Pancreas (tissue), 10 donors: ENCODE measurements at places on chromosomes 7 and 10. TPM values are rescaled to one million over a fixed set of nuclear protein-coding genes. Genes with fewer than 3 reads are reported as not detected.

CDC14C gene
- total RNA-seq = not detected

MSMB gene
- not detected for total RNA-seq

PVRIG gene
- not detected for total RNA-seq

RGS10 gene
- total RNA-seq = 0.79 TPM

TUBB8 gene
- not detected for total RNA-seq

MKI67 gene
- total RNA-seq = under 0.01 TPM

SFTPA1 gene
- 0.28 TPM for total RNA-seq

WEE2 gene
- not detected for total RNA-seq

FAM180A gene
- total RNA-seq = 0.15 TPM

ABCB4 gene
- 0.28 TPM for total RNA-seq

ACTL6B gene
- 0.59 TPM for total RNA-seq

- DNase-seq = no peak
- H3K36me3 ChIP-seq = no peaks in the 10 kb centered on the region
- no peak overlapping the region for H3K4me3 ChIP-seq
- H3K27ac ChIP-seq = no peak overlapping the region
- no peaks in the 10 kb centered on the region for H3K4me1 ChIP-seq
These were observed 21.8 kb upstream of the HIBADH start for GRCh38 chr7:27684491-27684890.

GRCh38 chr10:24114556-24114955 lies 94.4 kb upstream of the KIAA1217 start:
- H3K4me1 ChIP-seq = no peaks in the 10 kb centered on the region
- H3K27ac ChIP-seq = no peak overlapping the region
- H3K27me3 ChIP-seq = no peaks in the 10 kb centered on the region
- no peak overlapping the region for H3K4me3 ChIP-seq
- no peaks in the 10 kb centered on the region for H3K36me3 ChIP-seq

- no peaks in the 10 kb centered on the region for H3K27me3 ChIP-seq
- H3K4me3 ChIP-seq = no peak overlapping the region
- no peak overlapping the region for H3K27ac ChIP-seq
- no peaks in the 10 kb centered on the region for H3K36me3 ChIP-seq
- H3K4me1 ChIP-seq = no peaks in the 10 kb centered on the region
These were observed 120.0 kb downstream of the CRPPA start for GRCh38 chr7:16301291-16301690.

- H3K36me3 ChIP-seq = no peaks in the 10 kb centered on the region
- no peak overlapping the region for H3K4me3 ChIP-seq
- no peaks in the 10 kb centered on the region for H3K4me1 ChIP-seq
- DNase-seq = no peak
- no peak overlapping the region for H3K27ac ChIP-seq
These were observed 254.5 kb downstream of the AHR start for GRCh38 chr7:17552952-17553351.

GRCh38 chr7:69749372-69749979 lies 151.2 kb downstream of the AUTS2 start:
- no peak overlapping the region for H3K27ac ChIP-seq
- no peaks in the 10 kb centered on the region for H3K36me3 ChIP-seq
- H3K4me3 ChIP-seq = no peak overlapping the region
- H3K4me1 ChIP-seq = no peaks in the 10 kb centered on the region
- no peaks in the 10 kb centered on the region for H3K27me3 ChIP-seq
- DNase-seq = no peak

DNA sequence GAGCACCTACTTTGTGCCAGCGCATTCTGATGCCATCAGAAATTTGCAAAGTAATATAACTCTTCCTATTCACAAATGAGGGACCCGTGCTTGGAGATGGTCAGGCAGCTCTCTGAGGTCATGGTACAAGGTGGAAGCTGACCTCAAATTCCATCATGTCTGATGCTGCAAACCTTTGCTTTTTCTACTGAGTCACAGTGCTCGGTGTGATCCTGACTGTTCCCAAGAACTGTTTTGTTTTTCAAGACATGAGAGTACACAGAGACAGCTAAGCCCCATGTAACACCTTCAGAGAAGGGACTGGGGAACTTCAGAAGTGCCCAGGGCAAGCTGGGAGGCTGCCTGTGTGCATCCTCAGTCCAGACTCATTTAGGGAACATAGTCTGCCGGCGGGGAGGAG lies 111.3 kb downstream of the FRMD4A start:
- no peaks in the 10 kb centered on the region for H3K36me3 ChIP-seq
- H3K4me3 ChIP-seq = no peak overlapping the region
- no peaks in the 10 kb centered on the region for H3K27me3 ChIP-seq
- no peak overlapping the region for H3K27ac ChIP-seq
- no peaks in the 10 kb centered on the region for H3K4me1 ChIP-seq

DNA sequence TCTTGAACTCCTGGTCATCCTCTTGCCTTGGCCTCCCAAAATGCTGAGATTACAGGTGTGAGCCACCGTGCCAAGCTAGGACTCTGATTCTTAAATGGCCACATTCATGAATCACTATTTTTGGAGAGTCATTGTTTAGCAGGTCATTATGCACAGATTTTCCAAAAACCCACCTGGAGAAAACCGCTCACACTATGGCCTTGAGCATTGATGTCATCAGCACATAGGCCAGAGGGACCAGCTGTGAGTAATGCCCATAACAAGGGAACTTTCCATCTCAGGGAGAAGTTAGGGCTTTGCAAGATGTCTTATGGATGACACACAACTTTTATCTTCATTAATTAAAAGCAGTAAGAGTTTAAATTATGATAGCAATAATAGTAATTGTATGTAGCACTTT lies 86.4 kb upstream of the KIF5B start:
- no peaks in the 10 kb centered on the region for H3K36me3 ChIP-seq
- H3K4me3 ChIP-seq = no peak overlapping the region
- H3K27ac ChIP-seq = no peak overlapping the region
- H3K4me1 ChIP-seq = peaks cover 9% of the 10 kb centered on the region

GRCh38 chr10:34729619-34730018 lies 85.5 kb downstream of the PARD3 start:
- peaks cover 34% of the 10 kb centered on the region for H3K4me1 ChIP-seq
- H3K36me3 ChIP-seq = no peaks in the 10 kb centered on the region

DNA sequence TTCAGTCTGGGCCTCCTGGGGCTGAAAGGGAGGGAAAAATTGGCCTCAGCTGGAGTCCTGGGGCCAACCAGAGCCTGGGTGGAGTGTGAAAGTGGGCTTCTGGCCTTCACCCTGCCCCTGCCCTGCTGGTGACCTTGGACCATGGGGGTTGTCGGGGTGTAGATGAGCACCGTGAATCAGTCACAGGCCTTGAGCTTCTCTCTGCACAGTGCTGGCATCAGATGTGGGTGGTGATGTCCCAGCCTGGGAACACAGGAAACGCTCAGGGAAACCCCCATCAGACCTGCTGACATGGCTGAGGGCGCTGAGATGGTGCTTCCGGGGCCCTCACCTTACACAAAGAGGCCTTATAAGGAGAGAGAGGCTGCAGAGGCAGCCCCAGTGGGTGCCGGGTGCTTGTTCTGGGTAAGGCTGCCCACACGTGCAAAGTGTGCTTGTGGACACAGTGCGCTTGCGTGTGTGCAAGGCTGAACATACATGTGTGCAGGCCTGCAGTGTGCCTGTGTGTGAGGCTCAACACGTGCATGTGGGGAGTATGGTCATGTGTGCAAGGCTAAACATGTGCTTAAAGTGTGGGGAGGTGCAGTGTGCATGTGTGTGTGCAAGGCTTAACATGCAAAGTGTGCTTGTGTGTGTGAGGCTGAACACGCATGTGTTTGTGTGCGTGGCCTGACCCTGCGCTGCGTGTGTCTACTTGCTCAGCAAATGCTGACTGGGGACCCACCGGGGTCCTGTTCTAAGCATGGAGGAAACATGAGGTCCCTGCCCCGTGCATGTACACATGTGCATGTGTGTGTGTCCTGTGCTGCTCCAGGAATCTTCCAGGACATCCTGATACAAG lies 6.5 kb downstream of the ARPC1B start:
- no peak overlapping the region for H3K4me3 ChIP-seq
- no peak for DNase-seq
- H3K27ac ChIP-seq = peak overlapping the region; percentile 12
- no peaks in the 10 kb centered on the region for H3K27me3 ChIP-seq
- H3K4me1 ChIP-seq = no peaks in the 10 kb centered on the region

GRCh38 chr10:8048281-8049008 lies 6.0 kb upstream of the GATA3 start:
- H3K36me3 ChIP-seq = no peaks in the 10 kb centered on the region
- no peak overlapping the region for H3K4me3 ChIP-seq
- no peak for DNase-seq

DNA sequence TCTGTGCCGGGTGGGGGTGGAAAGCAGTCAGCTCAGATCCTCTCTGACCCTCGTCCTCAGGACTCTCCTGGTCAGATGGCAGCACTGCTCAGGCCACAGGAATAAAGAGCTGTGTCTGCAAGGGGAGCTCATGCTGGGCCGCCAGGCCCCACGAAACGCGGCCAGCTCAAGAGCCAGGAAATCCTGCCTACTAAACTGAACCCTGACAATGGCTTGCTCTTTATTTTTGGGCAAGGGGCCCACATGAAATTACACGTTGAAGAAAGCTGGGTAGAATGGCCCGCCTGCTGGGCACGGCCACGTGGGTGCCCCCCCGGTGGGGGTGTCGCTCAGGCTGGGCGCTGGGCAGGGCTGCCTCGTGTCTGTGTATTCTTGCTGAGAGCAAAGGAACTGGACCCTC lies 103.0 kb downstream of the ITIH5 start:
- H3K4me1 ChIP-seq = peaks cover 12% of the 10 kb centered on the region
- no peaks in the 10 kb centered on the region for H3K36me3 ChIP-seq
- H3K27ac ChIP-seq = no peak overlapping the region
- no peaks in the 10 kb centered on the region for H3K27me3 ChIP-seq

DNA sequence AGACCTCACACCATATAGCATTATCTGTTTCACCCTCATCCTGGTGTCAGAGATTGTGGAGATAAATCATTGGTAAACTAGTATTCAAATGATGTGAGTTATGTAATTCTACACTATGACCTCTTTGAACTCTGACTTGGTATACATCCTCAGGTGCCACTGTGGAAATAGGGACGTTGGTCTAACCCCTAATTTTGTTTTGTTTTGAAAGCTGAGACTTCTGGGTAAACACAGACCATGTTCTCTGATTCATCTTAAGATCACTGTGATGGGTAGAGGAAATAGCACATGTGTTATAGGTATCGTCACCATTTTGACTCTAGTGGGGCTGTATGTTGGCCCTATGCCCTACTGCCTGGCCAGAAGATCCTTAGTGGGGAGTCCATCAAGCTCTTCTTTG lies 241.6 kb downstream of the CCDC7 start:
- no peaks in the 10 kb centered on the region for H3K27me3 ChIP-seq
- no peaks in the 10 kb centered on the region for H3K4me1 ChIP-seq
- DNase-seq = no peak
- H3K27ac ChIP-seq = no peak overlapping the region
